ENCODE measurements at places on chromosomes 5 and 9. TPM values are rescaled to one million over a fixed set of nuclear protein-coding genes. Genes with fewer than 3 reads are reported as not detected.

DNA sequence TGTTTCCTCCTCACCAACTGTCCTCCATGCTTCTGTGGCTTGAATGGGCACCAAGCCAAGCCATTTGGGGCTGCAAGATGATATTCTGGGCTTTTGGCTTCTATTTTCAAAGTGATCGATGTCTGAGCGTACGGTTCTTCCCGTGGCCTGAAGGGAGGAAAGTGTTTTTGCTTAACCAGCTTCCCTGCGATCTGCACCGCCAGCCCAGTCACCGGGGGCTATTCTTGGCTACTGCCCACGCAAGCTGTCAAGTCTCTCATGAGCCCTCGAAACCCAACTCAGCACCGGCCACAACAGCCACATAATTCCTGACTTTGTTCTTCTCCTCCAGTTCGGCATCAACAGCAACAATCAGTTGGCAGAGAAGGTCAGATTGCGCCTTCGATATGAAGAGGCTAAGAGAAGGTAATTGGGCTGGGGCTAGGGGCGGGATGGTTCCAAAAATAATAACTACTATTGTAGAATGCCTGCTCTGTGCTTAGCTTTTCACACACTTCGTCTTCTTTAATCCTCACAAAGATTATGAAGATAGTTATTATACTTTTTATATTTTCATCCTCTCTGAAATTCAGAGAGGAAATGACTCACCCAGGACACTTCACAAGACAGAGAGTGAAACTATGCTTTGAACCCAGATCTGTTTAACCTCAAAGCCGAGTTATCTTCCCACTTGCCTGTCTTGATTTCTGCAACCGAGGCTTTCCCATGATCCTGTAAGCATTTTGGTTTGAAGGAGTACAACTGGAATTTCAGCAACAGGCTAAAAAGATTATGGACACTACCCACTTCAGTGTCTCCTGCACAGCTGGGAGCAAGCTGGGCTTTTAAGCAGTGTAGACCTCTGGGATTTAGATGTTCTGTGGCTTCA, 76.4 kb upstream of the RARS1 start:
- DNase-seq, result no peak

DNA sequence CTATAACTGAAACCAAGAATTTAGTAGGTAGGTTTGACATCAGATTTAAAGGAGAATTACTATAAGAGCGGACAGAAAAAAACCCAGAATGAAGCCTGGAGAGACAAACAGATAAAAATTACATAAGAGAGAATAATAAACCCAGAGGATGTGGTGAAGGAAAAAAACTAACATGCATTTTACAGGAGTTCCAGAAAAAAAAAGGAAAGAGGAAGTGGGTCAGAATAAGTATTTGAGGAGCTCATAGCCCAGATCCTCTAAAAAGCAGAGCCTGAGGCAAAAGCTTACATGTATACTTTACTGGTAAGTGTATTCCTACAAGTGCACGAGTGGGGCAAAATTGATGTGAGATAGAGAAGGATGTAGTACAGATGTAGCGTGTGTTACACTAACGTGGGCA, 43.1 kb upstream of the NAA35 start:
- DNase-seq, result no peak

DNA sequence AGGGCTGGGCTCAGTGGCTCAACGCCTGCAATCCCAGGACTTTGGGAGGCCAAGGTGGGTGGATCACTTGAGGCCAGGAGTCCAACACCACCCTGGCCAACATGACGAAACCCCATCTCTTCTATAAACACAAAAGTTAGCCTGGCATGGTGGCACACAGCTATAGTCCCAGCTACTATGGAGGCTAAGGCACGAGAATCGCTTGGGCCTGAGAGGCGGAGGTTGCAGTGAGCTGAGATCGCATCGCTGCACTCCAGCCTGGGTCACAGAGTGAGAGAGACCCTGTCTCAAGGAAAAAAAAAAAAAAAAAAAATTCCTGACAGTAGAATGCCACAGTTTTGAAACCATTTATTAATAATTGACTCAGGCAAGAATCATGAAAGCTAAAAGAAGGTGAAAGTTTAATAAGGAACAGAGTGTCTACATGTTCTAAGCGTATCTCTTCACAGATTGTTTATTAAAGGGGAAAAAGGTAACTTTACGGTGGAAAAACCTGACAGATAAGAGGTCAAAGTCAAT, 5.7 kb upstream of the PTGR1 start:
- DNase-seq, result no peak

DNA sequence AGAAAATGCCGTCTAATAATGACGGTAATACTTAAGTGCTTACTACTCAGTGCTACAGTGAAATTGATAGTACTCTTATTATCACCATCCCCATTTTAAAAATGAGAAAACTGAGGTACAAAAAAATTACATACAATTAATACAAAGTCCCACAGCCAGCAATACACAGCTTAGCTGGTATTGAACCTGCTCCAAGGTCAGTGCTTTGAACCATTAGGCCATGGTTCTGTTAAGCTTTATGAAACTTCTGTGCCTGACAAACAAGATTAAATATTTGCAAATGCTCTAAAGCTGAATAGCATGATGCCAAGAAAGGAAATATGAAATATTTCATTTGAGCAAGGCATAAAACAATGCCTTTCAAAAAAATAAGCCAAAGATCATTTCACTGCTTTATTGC, 357.2 kb downstream of the ARRDC3 start:
- DNase-seq, result no peak

DNA sequence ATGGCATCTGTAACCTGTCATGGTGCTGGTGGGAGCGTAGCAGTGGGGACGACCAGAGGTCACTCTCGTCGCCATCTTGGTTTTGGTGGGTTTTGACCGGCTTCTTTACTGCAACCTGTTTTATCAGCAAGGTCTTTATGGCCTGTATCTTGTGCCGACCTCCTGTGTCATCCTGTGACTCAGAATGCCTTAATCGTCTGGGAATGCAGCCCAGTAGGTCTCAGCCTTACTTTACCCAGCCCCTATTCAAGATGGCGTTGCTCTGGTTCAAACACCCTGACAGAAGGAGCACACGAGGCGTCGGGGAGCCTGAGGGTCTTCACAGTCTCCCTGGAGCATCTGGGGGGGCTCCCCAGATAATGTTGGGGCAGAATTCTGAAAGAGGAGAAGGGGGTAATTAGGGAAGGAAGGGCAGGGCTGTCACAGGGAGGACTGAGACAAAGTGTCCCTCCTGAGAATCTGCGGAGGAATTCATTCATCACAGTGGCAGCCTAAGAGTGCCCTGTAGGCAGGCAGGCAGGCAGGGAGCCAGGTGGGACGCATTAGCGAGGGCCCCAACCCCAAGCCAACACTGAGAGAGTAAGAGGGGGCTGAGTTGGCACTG, 21.3 kb upstream of the NCS1 start:
- DNase-seq, result no peak

DNA sequence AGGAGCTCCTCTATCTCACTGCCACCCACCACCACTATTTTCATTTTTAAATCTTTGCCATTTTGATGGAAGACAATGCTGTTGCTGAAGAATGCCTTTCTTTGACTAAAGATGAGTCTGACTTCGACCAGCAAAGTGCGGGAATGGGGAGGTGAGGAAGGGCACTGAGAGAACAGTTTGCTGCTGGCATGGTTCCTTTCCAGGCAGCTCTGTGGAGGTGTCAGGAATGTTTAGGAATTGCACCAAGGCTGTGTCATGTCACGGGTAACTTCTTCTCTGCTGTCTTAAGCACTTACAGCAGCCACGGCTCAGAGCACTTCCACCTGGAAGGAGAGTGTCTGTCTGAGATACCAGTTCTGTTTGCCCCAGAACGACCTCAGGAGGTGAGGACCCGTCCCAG, 41.4 kb upstream of the SHB start:
- no peak for DNase-seq

DNA sequence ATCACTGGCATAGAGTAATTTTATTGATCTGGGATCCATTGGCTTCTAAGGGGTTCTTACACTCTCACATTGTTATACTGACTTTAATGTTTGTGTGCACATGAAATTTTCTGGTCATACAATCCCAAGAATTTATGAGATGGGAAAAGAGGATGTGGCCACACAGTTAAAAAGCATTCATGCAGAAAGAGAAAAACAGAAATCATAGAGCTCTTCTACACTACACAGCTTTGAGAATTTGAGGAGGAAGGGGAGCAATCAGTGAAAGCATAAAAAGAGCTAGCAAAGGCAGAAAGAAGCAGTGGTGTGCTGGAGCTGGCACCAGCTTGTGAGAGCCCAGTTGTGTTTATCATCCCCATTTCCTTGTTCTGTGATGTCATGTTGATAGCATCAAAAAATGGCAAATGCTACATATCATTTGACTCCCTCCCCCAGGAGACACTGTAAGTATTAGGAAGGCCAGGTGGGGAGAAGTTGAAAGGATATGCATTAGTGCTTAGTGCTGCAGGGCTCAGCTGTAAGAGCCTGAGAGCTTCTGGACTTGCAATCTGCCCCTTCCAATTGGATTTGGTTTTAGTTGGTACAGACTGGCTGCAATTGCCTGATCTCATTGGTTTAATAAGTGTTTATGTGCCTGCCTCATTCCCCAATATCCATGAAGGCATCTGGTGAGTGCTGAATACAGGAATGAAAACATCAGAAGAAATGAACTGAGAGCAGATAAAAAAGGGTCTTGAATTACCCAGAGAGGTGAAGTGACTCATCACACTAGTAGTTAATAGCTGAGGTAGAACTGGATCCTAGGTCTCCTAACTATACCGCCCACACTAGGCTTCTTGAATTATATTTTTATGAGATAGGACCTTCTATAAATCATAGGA, 30.9 kb downstream of the RHOBTB3 start:
- DNase-seq, result no peak

DNA sequence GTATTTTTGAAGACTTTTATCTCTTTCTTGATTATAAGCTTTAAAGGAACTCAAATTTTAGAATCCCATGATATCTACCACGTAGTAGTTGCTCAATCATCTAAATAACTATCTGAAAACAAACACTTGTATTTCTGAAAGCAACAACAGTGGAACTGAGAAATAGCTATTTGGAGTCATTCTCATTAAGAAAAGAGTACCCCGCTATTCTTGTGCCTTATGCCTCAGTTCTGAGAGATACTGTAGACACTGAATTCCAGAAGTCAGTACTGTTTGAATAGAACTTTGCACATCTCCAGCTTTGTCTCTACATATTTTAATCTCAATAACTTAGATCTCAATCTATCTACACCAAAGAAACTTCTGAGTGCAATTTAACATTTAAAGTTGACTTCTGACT, 11.4 kb downstream of the CHD1 start:
- no peak for DNase-seq

DNA sequence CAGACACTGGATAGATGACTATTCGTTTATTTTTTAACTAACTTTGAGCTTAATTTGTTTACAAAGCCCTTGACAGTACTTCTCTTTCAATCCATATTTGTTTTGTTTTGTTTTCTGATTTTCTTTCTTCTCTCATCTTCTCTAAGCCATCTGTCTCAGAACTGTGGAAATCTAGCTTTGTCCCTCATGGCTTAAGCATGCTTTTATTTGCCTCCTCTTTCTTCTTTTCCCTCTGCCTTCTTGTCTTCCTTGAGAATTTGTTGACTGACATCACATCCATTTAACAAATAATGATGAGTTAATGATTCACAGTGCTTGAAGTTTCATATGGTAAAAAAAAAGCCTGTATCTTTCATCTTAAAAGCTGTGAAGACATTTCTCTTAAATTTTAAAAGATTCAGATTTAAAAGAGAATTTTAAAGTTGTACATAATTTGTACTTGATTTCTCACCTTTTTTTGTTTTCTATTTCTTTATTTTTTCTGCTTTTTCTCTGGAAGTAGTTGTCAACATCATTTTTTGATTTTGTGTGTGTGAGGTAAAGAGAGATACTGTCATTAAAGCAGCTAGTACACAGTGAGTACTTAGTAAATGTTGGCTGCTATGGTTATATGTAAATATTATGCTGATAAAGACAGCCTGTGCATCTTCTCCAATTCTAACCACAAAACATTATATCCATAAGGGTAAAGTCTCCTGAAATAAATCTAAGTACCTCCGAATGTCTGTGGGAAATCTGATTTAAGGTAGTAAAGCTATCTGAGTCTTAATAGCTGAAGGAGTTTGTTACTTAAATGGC, 13.9 kb upstream of the SGCD start:
- no peak for DNase-seq

- peak; percentile 75 for DNase-seq
Measured at GRCh38 chr5:176365351-176366231, at the start of gene ARL10. Gene ARL10 (plus strand): TSS chr5:176365487. CDS start chr5:176365564, 77 bp downstream.

DNA sequence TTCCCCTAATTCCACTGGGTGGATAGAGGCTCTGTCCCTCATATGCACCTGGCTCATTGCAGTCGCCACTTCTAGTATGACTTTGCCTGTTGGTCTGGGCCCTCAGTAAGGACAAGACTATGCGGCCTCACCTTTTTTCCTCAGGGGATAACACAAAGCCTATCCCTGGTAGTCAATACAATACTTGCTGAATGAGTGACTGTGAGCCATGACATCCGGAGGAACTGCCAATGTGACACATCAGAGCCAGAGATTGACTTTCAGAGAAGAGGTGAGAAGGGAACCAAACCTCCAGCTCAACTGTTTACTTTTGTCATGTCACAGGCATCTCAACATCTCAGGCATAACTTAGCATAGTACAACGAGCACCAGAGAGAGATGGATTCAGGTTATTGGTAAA, 371.3 kb downstream of the DMRT2 start:
- DNase-seq, result no peak

- DNase-seq, result no peak
Measured at GRCh38 chr5:141969783-141970771, 1.2 kb downstream of the RNF14 start.

GRCh38 chr5:74243634-74244033, 396.9 kb downstream of the ENC1 start:
- DNase-seq, result no peak

DNA sequence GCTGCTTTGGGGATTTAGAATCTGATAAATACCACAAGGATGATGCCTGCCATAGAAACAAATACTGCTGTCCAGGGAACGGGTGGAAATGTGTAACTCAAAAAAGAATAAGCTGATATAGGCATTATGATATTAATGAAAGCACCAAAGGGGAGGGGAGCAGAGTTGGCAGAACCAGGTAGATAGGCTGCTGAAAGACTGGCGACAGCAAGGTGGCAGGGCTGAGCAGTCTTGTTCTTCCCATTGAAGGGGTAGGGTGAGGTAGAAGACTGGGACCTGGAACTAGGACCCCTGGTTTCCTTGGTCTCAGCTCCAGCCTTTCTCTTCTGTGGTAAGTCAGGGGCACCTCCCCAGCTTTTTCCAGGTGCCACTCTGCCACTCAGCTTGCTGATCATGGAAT, 31.4 kb upstream of the TMOD1 start:
- no peak for DNase-seq

- no peak for DNase-seq
Measured at GRCh38 chr9:86771941-86772634, 175.2 kb downstream of the GAS1 start.

TNPO1 gene
- total RNA-seq, result 61.8 TPM

SPATA24 gene
- 3.3 TPM for total RNA-seq

ANKH gene
- total RNA-seq, result 48.3 TPM

IFT74 gene
- 24.6 TPM for total RNA-seq

DNAJA1 gene
- 66.1 TPM for total RNA-seq

ANKRD31 gene
- total RNA-seq, result 0.36 TPM

PCDHGA3 gene
- total RNA-seq, result 6.9 TPM

FST gene
- total RNA-seq, result 3.9 TPM

RCL1 gene
- 28.0 TPM for total RNA-seq
